ENCODE measurements at places on chromosomes 6 and 20.

DNA sequence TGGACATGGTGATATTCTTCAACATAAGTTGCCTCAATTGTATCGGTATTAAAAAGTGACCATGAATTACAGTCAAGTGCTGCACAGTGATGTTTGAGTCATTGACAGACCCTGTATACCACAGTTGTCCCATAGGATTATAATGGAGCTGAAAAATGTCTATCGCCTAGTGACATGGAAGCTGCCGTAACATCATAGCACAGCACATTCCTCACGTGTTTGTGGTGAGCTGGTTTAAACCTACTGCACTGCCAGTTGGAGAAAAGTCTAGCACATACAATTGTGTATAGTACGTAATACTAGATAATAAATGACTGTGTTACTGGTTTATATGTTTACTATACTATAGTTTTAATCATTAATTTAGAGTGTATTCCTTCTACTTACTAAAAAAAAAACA, 150.2 kb downstream of the CDH26 start:
- DNase-seq: no peak

DNA sequence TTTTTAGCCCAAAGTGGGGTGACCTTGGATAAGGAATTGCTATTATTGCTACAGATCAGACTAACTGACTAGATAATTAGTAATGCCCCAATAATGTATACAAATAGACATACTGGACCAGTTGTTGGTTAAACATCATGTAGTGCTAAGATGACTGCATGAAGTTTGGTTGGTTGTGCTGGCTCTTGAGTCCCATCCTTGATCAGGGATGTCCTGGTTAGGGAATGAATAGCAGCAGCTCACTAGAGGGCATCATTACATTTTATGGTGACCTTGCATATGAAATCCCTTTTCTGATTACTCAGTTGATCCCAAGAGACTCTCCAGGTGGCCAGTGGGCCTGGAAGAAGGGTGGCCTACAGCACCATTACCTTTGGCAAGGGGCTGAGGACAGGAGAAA, 10.9 kb downstream of the TPBG start:
- no peak for DNase-seq

DNA sequence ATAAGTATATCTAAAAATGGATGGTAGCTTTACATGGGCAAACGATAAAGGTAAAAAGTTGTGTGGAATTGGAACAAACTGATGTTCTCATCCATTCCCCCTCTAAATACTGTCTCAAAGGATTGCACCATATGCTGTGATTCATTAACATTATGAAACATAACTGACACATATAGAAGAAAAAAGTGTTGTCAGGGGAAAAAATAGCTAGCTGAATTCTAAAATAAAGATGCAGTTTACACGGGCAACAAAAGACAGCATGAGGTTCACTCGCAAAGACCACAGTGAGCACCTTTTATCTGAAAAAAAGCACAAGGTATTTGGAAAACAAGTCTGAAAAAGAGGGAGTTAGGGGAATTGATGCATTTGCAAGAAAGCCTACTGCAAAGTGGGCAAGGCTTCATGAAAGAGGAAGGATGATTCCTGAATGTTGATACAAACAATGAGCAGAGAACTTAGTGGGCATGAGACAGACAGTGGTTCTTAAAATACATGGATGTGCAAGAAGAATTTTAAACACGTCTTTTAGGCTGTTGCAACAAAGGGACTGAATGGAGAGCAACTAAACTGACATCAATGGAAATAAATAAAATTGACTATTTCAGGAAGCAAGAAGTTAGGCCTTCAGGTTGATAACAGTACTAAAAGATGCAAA, 280.9 kb downstream of the KIF16B start:
- DNase-seq: no peak

DNA sequence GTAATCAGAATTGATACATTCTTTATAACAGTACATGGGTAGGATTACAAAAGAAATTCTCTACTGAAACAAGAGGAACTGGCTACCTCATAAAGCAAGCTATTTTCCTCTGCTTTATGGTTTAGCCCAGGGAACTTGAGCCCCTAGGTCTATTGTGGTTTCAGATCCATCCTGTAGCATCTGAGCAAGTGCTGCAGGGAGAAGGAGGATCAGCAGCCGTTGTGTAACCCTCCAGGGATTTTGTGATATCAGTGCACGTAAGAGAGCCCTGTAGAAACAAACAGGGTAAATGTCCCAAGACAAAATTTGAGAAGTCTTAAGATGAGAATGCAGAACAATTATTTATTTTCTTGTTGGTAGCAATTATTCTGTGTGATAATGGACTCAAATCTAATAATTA, 165.2 kb upstream of the DEFB112 start:
- DNase-seq: no peak

DNA sequence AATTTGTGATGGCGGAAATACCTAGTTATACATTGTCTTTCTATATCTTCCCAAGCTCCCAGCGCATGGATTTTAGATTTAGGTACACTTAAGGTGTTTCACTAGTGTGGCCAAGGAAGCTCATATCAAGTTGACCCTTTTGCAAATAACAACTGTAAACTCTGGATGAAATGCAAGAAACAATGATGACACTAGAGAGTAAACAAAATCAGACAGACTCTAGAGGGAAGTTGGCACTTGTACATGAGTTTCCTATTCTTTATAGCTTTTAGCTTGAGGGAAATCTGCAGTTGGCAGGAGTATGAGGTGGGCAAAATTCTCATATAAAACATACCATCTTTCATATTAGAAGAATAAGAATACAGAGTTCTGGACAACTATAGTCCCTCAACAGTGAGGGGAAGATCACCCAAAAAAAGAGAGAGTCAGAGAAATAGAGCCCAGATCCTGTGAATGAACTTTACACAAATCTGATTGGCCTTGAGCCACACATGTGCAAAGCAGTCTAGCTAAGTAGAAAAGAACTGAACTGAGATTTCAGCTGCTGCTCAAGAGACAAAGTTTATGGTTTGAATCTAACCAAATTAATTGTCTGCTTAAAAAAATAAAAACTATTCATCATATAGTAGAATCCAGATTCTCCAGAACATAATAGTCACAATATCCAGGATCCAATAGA, 26.1 kb downstream of the TXLNB start:
- no peak for DNase-seq

GRCh38 chr20:48858075-48858790, 30.4 kb upstream of the PREX1 start:
- no peak for DNase-seq

GRCh38 chr6:131124336-131125071, 10.8 kb upstream of the AKAP7 start:
- DNase-seq: no peak

DNA sequence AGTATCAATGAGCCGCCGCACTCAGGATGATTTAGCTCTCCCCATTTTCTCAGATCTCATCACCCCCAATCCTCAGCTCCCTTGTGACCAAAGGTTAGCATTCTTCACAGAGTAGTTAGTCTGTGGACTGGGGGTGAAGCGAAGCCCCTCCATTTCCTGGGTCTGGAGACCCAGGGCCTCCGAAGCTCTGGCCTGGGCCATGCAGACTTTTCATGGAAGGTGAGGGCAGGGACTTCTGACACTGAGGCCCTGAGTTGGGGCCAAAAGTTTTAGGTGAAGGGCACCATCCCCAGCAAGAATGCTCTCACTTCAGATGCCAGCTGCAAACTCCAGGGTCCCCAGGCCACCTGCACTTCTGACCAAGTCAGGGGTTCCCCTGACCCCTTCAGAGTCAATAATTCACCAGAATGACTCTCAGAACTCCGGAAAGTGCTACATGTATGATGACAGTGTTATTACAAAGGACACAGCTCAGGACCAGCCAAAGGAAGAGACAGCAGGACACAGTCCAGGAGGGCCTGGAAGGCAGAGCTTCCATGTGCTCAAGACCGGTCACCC, 65.7 kb upstream of the DUSP22 start:
- DNase-seq: no peak

- no peak for DNase-seq
Measured at GRCh38 chr6:81487489-81487888, 265.0 kb downstream of the TENT5A start.

DNA sequence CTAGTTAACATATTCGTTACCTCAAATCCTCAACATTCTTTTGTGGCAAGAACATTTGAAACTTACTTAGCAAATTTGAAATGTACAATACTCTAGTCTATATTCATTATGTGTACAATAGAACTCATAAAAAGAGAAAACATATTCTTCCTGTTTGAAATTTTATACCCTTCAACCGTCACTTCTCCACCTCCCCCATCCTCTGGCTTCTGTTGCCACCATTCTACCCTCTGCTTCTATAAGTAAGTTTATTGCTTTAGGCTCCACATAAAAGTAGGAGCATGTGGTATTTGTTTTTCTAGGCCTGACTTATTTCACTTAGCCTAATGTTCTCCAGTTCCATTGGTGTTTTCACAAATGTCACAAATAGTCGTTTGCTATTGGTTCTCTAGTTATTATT, 205.3 kb downstream of the TENT5A start:
- no peak for DNase-seq

DNA sequence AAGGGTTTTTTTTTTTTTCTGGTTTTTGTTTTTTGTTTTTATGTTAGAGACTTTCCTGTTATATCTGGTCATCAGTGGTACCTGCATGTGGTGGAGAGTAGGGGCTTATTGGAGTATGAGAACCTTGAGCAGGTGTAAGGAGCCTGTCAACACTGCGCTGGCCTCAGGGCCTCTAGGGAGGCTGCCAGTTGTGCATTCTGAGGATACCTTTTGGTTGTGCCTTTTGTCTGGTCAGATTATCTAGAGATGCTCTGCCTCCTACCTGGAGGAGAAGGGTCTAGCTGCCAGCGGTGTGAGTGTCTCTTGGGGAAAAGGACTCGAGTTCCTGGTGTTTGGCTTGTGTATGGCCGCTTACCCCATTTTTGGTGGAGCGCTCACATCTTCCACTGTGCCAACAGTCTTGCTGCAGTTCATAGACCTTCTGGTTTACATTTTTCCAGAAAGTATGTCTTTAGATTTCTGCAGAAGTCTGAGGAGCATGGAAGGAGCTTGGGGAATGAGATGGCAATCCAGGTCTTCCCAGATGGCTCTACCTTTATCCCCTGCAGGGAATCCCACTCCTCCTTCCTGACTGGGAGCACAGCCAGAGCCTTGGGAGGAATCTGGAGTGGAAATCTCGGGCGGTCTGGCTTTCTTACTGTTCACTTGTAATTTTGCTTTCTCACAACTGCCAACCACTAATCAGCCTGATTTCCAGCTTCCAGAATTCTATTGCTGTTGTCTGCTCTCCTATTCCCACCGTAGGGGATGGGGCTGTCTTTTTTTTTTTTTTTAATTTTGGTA, 49.9 kb downstream of the PTPN1 start:
- no peak for DNase-seq

- no peak for DNase-seq
Measured at GRCh38 chr6:139776041-139776440, 401.6 kb upstream of the CITED2 start.

- DNase-seq: no peak
Measured at GRCh38 chr20:47304287-47304686, 52.2 kb downstream of the ZMYND8 start.

DNA sequence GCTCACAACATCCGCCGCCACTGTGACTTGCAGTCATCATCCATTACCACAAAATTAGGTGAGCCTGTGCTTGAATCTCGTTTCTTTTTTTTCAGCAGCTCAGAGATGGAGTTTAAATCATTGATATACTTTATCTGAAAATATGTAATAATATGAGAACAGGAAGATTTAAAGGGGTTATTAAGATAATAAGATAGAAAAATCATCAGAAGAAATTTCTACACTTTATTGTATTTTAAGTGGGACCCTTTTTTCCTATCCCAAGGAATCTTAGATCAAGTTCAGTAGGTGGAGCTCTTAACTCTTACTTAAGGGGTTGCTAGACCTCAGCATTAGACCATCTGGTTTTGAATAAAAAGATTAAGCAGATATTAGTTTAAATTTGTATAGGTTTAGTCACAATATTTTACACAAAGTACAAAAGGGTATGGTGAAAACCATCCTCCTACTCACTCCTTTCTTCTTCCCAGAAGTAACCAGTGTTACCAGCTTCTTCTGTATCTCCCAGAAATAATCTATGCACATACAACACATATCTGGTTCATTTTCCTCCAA, 9.4 kb upstream of the NCOA7 start:
- DNase-seq: no peak

DNA sequence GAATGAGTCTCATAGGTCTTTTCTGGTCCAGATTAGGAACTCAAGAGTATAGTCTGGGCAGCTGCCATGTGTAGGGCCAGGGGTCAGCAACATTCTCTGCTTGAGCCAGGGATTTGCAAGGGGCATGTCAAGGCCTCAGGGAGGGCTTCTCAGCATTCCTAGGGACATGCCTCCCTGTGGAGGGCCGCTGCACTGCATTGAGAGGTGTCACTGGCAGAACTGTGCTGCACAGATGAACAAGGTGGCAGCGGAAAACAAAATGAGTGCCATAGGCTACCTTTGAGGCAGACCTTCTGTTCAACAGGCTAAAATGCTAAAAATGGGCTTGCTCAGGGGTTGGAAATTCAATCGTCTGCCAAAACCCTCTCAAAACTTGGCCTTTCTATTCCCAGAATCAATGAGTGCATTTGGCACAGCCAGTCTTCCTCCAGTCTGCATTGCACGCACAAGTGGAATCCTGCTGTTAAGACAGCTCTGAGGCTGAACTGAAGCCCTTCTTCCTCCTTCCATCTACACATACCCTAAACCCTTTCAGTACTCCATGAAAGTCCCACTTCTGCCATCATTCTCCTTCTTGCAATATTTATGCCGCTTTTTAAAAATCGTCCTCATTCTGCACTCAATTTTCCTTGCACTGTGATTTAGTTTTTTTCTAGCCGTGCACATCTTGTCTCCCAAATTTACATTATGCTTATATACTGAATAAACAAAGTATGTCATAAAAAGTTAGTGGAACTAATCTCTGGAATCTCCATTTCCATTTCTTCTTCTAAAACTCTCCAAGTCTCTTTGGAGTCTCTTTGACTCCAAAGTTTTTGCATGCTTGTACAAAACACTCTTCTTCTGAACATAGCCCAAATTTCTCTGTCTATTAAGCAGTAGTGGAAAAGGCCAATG, 51.7 kb downstream of the SLC26A8 start:
- DNase-seq: no peak

GRCh38 chr6:22828179-22829062, 259.1 kb downstream of the HDGFL1 start:
- DNase-seq: no peak

- DNase-seq: no peak
Measured at GRCh38 chr6:140046016-140046632, 671.7 kb upstream of the CITED2 start.

Data from T-helper 1 cell (primary cell).